ENCODE measurements at places on chromosomes 6 and 20.

GRCh38 chr20:44217342-44218092, 6.9 kb upstream of the OSER1 start:
- peak; percentile 46 for DNase-seq

- no peak for DNase-seq
Measured at GRCh38 chr6:43495409-43495941, 14.7 kb downstream of the LRRC73 start.

- no peak for DNase-seq
Measured at GRCh38 chr6:4371207-4371921, 236.0 kb upstream of the ECI2 start.

GRCh38 chr6:30942338-30943060, 1.7 kb downstream of the MUCL3 start:
- no peak for DNase-seq
